Muscle of leg (tissue), 16 donors: ENCODE measurements at places on chromosomes 12 and 14.
A peak's percentile ranks its signal among the peaks of the same experiment; 100 is the strongest.

DNA sequence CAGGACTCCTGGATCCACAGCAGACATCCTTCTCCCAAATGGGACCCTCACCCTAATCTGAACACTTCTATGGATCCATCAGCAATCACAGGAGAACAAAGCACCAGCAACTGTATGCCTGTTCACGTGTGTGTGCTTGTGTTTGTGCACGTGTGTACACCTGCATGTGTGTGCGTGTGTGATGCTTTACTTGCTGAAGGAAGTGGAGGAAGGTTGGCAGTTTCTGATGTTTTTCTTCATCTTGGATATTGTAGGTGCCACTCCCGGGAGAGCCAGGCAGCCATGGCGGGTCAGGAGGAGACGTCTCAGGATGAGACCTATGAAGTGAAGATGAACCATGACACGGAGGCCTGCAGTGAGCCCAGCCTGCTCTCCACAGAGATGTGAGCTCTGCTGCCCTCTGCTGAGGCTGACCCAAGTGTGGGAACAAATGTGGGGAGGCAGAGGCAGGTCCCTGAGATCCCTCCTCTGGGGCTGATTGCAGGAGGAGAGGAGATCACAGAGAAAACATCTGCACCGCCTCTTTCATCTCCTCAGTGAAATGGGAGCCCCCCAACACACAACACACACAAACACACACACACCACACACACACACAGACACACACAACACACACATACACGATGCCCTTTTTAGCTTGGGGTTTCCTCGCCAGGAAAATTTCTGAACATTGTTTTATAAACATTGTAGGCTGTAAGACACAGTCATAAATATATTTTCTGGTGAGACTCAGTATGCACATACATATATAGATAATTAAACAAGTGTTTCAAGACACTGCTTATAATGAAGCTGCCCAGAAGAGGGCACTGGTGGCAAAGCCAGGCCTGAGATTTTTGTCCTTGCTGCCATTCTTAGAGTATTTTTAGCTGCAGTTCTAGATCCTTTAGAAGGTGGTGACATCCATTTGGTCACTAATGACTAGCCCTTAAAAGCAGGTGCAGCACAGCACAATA is 112.2 kb upstream of the FKBP4 start:
- peak; percentile 48 for DNase-seq

- no peak for DNase-seq
Measured at GRCh38 chr14:81192594-81192993, 28.2 kb downstream of the GTF2A1 start.

- no peak for DNase-seq
Measured at GRCh38 chr14:68365228-68365627, 427.6 kb downstream of the ZFP36L1 start.

GRCh38 chr12:130650131-130650530 is 66.0 kb downstream of the RIMBP2 start:
- no peak for DNase-seq

DNA sequence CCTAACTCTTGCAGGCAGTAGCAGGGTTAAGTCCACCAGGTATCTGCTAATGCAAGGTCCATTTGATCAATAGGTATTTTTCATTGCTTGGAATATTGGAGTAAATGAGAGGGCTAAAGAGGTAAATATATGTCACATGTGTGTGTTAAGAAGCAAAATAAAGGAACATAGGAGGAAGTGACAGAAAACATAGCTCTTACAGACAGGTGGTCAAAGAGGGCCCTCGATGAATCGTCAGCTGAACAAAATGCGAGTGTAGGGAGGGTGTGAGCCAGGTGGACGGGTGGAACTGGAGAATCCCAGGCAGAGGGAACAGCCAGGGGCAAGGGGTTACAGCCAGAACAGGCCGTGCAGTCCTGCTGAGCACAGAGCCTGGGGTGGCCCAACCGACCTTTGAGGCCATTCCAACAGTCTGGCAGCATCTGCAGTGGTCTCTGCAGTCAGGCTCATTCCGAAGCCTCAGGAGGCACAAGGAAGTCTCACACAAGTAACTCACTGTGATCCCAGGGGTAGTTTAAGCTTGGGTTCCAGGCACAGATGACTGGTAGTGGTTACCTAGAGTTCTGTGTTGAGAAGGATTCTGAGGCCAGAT is 43.2 kb downstream of the CCDC88C start:
- DNase-seq, result no peak

DNA sequence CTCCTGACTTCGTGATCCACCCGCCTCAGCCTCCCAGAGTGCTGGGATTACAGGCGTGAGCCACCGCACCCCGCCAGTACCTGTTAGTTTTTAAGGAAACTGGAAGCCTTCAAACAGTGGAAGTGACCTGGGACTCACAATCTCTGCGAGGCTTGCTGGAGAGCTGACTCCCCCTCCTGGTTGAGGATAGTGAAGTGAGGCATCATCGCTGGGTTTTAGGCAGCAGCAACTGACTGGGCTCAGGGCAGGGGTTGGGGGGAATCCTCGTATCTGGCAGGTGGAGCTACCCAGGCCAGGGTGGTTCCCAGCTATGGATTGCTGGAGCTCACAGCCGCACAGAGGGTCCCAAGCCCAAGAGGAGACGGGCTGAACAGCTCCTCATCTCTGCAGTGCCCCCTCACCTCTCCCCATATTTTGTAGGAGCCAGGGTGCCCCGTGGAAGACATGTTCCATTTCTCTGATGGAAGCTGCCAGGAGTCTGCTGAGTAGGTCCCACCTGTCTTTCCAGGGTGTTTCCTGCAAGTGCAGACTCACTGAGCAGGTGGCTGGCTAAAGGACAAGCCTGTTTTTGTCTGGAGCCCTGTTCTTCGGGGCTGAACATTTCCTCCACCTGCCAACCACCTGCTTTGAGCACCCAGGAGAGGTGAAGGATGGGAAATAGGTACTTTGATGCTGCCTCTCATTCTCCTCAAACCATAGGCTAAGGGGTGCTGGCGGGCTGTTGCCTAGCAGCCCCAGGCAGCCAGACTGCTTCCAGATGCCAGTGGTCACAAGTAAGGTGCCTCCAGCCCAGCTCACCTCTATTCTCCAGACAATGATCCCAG is 3.1 kb downstream of the AVIL start:
- DNase-seq, result no peak

GRCh38 chr12:130747867-130748740 is 32.0 kb upstream of the RIMBP2 start:
- peak; percentile 81 for DNase-seq

DNA sequence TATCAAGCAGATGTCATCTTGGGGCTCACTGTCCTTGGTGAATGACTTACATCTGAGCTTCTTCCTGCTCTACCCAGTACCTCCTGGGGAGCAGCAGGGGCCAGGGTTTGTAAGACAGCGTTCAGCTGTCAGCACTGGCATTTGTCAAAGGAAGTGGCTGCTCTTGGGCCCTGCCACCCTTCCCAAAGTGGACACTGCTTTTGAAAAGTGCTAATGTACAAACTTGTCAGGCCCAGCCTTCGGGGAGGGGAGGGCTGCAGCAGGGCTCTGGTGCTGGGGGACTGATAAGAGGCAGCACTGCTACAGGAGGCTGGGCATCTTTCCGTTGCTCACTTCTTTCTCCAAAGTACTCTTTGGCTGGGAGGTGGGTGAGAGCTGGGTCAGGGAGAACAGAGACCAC is 59.8 kb upstream of the RBM19 start:
- DNase-seq, result no peak

- DNase-seq, result no peak
Measured at GRCh38 chr12:27468241-27468640, 21.7 kb downstream of the SMCO2 start.

DNA sequence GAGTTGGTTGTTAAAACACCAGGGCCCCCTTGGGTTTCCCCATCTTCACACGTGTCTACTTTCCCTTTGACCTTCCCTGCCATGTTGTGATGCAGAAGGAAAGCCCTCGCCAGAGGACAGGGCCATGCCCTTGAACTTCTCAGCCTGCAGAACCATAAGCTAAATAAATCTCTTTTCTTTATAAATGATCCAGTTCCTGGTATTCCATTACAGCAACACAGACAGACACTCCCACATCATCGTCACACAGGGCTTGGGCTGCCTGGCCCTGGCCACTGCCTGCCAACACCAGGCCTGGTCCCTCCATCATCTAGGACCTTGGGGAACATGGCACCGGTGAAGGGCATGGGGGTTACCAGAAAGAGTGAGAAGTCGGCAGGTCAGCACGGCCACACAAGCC is 84.8 kb downstream of the DPF3 start:
- no peak for DNase-seq

GRCh38 chr14:103705504-103706284 is 9.6 kb downstream of the XRCC3 start:
- no peak for DNase-seq

DNA sequence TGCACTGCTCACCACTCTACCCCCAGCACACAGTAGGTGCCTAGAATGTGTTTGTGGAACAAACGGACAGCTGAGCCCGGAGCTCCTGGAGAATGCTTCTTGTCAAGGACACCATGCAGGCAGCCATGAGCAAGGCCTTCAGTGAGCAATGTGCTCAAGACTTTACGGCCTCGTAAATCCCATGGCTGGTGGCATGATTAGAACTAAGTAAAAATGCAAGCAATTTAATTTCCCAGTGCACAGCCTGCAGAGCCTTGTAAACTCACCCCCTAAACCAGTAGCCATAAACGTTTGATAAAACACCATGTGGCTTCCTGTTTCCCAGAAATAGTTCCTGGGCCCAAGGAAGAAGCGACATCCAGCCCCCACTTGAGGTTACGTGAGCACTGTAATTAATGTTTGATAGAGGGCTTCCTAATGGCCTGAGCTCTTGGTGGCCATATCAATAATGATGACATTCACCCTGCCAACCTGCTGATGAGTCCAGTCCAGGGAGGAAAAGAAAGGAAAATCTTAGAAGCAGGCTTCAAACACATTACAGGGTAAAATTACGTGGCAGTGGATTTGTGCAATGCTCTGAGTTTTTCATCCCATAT is 36.4 kb upstream of the FICD start:
- no peak for DNase-seq

GRCh38 chr12:92486443-92487137 is 216.2 kb upstream of the PLEKHG7 start:
- no peak for DNase-seq

DNA sequence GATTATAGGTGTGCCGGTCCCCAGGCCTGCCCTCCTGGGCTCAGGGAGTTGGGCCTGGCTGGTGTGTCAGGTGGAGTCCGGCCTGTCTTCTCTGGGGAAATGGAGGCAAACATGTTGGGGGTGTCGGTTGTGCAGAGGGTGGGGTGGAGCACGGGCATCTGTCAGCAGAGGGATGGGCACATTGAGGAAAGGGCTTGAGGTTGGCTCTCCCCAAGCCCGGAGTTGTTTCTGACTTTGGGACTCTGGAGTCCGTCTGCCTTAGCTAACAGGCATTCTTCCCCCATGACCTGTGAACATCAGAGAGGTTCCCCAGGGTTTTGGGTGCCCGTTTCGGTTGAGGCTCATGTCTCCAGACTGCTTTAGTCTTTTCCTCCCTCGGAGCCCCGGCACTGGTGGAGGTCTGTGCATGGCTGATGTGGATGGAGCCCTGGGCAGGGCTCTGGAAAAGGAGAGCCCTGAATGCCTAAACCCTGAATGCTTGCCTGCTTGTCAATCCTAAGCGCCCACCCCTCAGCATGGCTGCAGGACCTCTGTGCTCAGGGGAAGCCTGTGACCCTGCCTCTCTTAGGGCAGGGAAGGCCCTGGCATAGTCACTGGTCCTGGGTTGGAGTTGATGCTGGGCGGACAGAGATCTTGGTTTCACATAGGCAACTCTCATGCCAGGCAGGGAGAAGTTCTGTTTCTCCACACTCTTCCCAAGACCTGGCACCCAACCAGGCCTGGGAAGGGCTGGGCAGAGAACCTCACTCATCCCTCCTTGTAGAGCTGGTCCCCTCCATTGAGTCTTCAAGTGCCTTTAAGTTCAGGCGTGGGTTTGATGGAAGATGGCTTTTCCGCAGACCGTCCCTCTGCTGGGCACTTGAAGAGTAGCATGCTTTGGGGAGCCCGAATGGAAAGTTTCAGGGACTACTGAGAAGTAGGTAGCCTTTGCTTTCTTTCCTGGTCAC is 12.9 kb downstream of the NYNRIN start:
- DNase-seq, result peak; percentile 65

DNA sequence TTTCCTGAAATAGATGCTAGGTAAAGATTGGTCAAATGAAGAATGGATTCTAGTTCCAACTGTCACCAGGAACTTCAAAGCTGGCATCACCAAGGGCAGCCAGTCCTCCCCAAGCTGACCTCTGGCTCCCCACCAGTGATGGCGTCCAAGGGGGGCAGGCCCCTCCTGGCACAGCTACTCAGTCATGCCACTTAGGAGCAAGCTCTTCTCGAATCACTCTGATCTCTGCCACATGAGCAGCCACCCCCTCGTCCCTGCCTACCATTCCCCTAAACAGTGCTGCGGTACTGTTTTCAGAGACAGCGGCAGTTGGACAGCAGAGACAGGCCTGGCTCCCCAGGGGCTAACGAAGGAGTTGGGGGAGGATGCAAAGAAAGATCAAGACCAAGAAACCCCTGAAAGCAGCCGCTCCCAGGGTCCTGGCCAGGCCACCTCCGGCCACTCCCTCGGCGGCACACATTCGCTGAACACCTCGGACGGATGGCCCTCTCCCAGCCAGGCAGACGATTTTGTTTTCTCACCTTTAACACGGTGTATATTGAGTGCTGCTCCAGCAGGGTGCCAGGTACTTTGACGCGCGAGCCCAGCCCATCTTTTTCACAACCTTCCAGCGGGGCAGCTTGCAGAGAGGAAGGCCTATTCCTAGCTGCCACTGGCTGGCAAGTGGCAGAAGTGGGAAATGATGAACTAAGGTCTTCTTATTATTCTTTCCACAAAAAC is 47.4 kb downstream of the ARL6IP4 start:
- no peak for DNase-seq

GRCh38 chr12:22494319-22494718 is 50.0 kb downstream of the C2CD5 start:
- DNase-seq, result no peak

DNA sequence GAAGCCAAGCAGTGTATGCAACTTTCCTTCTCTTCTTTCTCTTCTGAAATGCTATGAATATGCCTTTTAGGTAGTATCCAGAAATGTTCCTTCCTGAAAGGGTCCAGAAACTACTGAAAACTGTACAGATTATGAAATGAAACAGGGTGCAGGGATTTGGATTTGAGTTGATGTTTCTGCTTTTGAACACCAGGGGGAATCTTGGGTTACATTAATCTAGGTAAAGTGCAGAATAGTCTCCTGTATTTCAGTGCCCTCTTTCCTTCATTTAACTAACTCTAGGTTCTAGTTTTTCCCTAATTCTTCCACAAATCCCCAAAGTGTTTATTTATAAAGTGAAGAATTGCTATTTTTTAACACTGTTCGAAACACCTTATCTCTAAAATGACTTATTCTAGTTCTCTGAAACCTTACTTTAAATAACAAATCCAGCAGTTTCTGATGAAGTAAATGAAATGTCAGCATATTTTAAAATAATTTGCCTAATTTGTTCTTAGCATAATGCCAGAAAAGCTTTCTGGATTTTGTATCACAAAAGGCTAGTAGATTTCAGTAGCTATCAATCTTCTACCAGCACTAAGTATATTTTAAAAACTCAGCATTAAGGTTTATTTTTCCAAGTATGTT is 111.9 kb downstream of the LRRK2 start:
- peak; percentile 10 for DNase-seq

DNA sequence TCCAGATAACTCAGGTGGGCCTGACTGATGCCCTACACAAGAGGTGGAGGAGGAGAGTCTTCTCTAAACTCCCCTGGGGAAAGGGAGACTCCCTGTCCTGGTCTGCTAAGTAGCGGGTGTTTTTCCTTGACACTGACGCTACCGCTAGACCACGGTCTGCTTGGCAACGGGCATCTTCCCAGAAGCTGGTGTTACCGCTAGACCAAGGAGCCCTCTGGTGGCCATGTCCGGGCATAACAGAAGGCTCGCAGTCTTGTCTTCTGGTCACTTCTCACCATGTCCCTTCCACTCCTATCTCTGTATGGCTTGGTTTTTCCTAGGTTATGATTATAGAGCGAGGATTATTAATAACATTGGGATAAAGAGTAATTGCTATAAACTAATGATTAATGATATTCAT is 965.5 kb downstream of the TMEM121 start:
- no peak for DNase-seq
